ENCODE measurements at places on chromosomes 3 and 15. TPM values are rescaled to one million over a fixed set of nuclear protein-coding genes. Genes with fewer than 3 reads are reported as not detected.

The TMEM158 gene
- total RNA-seq: 82.9 TPM

The MAPKAPK3 gene
- 142 TPM for total RNA-seq

The GOLGA6A gene
- not detected for total RNA-seq

The LTF gene
- total RNA-seq: not detected

The SCN11A gene
- not detected for total RNA-seq

The ITIH4 gene
- total RNA-seq: not detected

The PRSS50 gene
- not detected for total RNA-seq

The CLPX gene
- total RNA-seq: 19.3 TPM

The SST gene
- total RNA-seq: not detected

The GREM1 gene
- total RNA-seq: 1.6 TPM

The ATP2B2 gene
- not detected for total RNA-seq

The SENP8 gene
- total RNA-seq: 1.2 TPM

The SLC51A gene
- 10.0 TPM for total RNA-seq

The TUSC7 gene
- total RNA-seq: not detected

The SLC6A20 gene
- total RNA-seq: not detected

The MESP2 gene
- 1.3 TPM for total RNA-seq

The KNG1 gene
- not detected for total RNA-seq

The ACOX2 gene
- 10.8 TPM for total RNA-seq

The ARPIN gene
- 8.0 TPM for total RNA-seq

The FBLN2 gene
- 2.1 TPM for total RNA-seq

The SCAANT1 gene
- total RNA-seq: not detected

The CELSR3 gene
- total RNA-seq: 1.1 TPM

The GP5 gene
- total RNA-seq: not detected

The SYNPR gene
- total RNA-seq: not detected

The CNTN6 gene
- not detected for total RNA-seq
